Stimulated activated effector memory CD8-positive, alpha-beta T cell treated with anti-CD3 and anti-CD28 coated beads, Interleukin-12 subunit alpha, Interleukin-12 subunit beta, amount 100 ng/mL, for 72 hours (primary cell): ENCODE measurements at places on chromosomes 11 and 22.

GRCh38 chr11:16412525-16413172 lies 56.3 kb upstream of the SOX6 start:
- DNase-seq = no peak

GRCh38 chr11:10323793-10324170 lies 18.9 kb downstream of the ADM start:
- no peak for DNase-seq

GRCh38 chr11:111688013-111688412 lies 78.2 kb downstream of the PPP2R1B start:
- DNase-seq = no peak

- no peak for DNase-seq
Measured at GRCh38 chr11:74746868-74747267, 1.8 kb upstream of the RNF169 start.

GRCh38 chr11:35689081-35689996 lies 26.8 kb downstream of the TRIM44 start:
- no peak for DNase-seq

DNA sequence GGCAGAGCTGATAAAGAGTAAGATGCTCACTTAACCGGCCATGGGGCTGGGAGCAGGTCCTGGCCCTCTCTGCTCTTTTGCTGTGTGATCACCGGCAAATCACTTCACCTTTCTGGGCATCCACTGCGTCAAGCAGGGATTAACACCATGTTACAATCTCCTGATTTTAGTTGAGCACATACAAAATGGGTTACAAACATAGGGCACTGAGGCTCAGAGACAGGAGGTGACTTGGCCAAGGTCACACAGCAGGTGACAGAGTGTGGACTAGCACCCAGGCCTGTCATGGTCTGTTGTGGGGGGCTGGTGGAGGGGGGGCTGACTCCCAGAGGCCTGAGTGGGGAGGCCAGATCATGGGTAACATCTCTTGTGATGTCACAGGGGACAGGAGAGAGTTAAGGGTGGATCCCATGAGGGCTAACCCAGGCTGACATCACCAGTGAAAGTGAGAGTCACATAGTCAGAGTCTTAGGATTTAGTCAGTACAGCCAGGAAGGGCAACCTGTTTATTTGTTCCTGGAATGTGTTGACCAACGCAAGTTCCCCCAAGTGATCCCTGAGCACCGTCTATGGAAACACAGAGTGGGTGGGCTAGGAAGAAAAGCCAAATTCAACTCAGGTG lies 27.8 kb downstream of the GDPD5 start:
- no peak for DNase-seq

GRCh38 chr11:10233581-10233980 lies 60.4 kb downstream of the SBF2 start:
- DNase-seq = no peak

GRCh38 chr11:77182542-77183430 lies 54.7 kb downstream of the MYO7A start:
- DNase-seq = no peak

DNA sequence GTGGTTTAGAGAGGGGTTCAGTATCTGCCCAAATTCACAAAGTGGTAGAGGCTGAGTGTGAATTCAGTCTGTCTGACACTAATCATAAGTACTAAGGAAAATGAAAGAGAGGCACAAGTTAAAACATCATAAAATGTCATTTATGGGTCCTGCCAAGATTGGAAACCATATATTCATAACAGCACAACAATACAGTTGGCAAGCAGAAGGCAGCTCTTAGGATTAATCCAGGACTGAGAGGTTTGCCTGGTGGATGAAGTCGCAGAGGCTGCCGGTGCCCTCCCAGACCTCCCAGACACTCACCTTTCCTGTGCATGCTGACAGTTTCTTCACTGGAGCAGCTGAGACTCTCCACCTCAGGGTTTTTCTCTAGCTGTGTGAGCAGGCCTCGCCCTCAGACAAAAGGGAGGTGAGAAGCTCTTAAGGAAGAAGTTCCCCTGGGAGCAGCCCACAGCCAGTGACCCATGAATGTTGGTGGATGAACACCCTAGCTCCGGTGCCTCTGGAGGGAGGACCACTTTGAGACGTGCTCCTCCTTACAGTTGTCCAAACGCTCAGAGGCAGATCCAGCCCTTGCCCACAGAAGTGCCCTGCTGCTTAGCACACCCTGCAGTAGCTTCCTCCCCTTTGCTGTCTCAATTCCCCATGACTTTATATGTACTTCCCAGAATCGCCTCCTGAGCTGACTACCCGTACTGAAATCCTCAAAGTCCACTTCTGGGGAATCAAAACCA lies 43.7 kb downstream of the MAML2 start:
- DNase-seq = no peak

- no peak for DNase-seq
Measured at GRCh38 chr11:101840704-101841103, 74.1 kb upstream of the CEP126 start.

GRCh38 chr11:30830681-30831080 lies 244.5 kb upstream of the MPPED2 start:
- DNase-seq = no peak

DNA sequence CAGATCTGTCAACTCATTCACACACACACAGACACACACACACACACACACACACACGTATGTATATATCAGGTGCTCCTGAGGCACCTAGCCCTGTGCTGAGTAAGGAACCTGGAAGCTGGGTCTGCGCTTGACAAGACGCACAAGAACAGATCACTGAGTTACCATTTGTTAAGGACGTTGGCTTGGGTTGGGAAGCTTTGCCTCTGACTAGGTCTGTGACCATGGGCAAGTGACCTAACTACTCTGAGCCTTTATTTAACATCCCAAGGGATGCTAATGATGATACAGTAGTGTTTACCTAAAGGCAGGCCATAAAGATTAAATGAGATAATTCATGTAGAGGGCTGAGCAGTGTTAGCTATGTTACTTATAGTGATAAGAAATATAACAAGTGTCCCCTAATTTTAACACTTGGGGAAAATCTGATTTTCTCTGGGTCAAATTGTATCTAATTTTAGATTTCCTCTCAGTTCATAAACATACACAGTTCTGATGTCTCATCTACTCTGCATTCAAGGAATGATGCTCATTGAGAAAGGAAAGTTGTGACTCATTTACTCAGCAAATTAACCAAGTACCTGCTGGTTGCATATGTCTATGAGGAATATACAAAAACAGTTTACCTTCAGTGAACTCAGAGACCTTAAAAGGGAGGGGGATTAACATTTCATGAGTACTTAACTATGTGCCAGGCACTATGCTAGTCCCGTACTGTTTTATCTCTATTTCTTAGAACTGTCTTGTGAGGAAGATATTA lies 13.6 kb downstream of the RNF185 start:
- no peak for DNase-seq

GRCh38 chr11:73326929-73327811 lies 19.1 kb downstream of the ARHGEF17 start:
- DNase-seq = no peak

DNA sequence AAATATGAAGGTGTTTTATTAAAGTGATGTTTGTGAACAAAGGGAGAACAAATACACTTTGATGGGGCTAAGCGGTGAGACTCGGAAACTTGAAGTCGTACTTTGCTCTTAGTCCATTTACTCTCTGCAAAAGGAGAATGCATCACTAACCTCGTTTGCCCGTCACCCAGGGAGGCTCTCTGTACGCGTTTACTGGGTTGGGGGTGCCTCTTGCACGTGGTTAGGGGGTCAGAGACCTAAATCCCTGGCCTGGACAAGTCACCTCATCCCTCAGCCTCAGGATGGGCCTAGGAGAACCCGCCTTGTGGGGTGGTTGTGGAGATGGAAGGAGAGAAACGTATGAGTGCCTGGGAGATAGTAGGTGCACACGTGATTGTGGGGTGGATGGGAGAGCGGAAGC lies 803 bp upstream of the IFT27 start:
- no peak for DNase-seq

DNA sequence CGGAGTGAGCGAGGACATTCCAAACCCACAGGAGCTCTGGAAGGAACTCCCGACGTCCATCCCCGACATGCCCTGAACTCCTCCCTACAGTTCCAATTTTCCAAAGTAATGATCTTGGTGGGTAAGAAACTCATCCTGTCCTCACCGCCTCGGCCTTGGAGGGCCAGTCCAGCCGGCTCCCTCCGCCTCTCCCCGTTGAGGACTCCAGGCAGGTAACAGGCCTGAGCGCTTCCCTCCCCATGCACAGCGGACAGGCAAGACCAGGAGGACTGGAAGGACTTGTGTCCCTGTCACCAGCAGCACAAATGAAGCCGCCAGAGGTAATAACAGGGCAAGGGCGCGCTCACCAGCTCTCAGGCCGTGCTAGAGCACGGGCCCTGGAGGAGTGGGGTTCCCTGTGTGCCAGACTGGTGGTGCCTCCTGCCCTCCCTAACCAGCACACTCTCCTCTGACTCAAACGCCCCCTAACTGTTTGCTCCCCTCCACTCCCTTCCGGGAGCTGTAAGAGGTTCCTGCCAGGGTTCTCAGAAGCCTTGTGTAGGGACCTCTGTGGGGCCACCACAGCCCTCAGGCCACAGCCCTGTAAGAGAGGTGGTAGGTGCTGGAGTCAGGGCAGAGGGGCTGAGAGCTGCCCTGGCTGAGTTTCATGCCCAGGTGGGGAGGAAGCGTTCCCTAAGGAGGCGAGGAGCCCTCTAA lies 17.1 kb downstream of the OVOL1 start:
- DNase-seq = no peak

DNA sequence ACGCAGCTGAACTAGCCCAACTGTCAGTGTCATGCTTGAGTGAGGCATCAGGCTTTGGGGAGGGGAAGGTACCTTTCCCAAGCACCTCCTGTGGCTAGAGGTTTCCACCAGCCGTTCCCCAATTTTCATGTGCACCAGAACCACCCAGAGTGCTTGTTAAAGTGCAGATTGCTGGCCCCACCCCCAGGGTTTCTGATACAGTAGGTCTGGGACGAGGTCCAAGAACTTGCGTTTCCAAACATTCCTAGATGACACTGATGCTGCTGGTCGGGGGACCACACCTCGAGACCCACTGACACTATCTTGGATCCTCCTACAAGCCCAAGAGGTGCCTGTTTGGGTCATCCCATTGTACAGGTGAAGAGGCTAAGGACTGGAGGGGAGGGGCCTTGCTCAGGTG lies 59.8 kb downstream of the PDE2A start:
- no peak for DNase-seq

DNA sequence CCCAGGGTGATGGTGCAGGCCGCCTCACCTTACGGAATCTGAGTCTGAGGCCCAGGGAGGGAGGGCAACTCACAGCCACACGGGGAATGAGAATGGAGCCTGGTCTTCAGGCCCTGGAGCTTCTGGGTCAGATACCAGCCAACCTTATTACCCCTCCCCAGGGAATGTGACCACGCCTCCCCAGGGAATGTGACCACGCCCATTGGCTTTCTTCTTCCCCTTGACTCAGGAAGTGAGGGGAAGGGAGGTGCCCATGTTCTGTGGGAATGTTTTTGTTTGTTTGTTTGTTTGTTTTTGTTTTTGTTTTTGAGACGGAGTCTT lies 57.5 kb upstream of the RBFOX2 start:
- no peak for DNase-seq

DNA sequence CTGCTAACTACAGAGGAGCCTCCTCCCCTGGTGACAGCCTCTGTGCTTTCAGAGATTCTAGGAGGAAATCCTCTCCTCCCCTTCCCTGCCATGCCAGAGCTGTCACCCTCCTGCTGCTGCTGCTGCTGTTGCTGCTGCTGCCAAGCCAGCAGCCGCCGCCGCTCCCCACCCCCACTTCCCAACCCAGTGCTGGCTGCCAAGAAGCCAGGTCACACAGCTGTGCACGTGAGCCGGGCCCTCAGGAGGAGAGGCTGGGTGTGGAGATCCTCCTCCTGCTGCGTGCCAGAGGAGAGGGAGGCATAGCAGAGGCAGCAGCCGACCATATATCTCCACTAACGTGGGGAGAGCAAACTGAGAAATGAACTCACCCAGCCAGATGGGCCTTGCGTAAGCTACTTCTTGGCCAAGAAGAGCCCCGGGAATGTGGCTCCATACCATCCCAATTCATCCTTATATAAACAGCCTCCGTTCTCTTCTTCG lies 12.4 kb downstream of the CRY2 start:
- DNase-seq = no peak

- no peak for DNase-seq
Measured at GRCh38 chr11:119700536-119701346, 28.3 kb downstream of the NECTIN1 start.

GRCh38 chr11:64872790-64873488 lies 5.5 kb downstream of the EHD1 start:
- no peak for DNase-seq

- no peak for DNase-seq
Measured at GRCh38 chr11:71418643-71419042, 29.6 kb downstream of the DHCR7 start.

DNA sequence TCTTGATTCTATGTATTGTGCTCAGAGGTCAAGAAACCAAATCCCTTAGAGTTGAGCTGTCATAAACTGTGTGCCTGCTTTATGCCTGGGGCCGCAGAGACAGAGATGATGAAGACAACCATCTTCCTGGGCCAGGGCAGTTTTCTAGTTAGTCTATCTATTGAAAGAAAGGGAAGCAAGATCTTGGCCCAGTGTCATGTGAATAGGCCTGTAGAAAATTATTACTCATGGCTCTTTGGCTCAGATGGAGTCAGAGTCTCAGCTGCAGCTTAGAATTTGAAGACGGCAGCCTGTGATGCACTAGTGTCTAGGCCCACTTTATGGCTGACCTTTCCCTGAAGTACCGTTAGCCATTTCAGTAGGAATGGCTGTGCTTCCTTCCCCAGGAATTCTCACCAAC lies 112.0 kb downstream of the DBX1 start:
- DNase-seq = no peak

DNA sequence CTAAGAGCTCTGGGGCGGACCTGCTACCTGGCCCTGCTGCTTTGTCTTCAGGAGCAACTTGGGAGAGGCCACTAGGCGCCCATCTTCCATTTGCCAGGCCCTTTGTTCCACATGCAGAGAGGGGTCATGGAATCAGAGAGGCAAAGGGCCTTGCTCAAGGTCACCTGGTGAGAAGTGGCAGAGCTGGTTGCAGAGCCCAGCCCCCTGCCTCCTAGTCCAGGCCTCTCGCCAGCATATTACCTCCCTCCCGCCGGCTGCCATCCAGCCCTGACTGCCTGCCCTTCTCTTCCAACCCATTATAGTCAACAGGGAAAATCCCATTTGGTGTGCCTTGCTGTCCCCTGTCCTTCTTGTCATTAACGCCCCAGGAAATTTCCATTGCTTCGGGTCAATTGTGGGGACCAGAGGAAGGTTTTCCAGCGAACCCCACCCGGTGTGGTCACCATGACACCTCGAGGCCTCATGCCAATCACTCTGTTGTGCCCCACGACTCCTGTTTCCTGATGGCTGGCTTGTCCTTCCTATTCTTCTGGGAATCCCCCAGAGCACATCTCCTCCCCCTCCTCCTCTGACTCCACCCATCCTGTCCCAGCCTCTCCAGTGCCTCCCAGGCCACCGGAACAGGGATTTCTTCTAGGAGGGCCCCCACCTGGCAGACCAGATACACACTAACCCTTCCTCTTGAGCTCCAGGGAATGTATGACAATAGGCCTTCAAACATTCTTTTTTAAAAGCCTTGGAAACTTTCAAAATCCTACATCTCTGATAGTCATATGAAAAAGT lies 77.0 kb downstream of the NECTIN1 start:
- DNase-seq = no peak

DNA sequence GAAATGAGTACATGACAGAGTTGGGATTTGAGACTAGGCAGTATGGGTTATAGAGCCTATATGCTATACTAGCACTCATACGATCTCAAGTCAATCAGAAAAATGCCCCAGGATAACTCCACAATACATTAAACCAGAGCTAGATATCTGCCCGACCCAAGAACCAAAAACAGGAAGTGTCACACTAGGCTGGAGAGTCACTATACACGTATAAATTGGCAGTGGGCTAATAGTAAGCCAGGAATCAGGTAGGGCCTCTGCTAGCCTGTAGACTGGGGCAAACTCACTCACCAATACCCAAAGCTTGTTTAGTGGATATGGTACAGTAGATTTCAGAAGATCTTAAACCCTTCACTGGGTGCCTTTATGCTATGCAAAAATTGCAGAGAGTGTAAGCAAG lies 16.2 kb upstream of the EIF4G2 start:
- DNase-seq = no peak
